ENCODE measurements at places on chromosomes 12 and 14. TPM values are rescaled to one million over a fixed set of nuclear protein-coding genes. Genes with fewer than 3 reads are reported as not detected.

Gene ACOT4
- total RNA-seq = 1.6 TPM

Gene HOXC10
- total RNA-seq = 2.8 TPM

Gene C12orf75
- 125 TPM for total RNA-seq

Gene NKX2-8
- 3.3 TPM for total RNA-seq

Gene LYZ
- not detected for total RNA-seq

Gene OGFOD2
- total RNA-seq = 16.1 TPM

Gene NUDT4
- total RNA-seq = 31.0 TPM

Gene ZNF384
- total RNA-seq = 61.4 TPM

Gene DPPA3
- total RNA-seq = not detected

Gene RASSF3
- 26.0 TPM for total RNA-seq

Data from A549 treated with dexamethasone at 1 μM for 4 hours (cell line).